ENCODE measurements at places on chromosomes 7 and 10.
A peak's percentile ranks its signal among the peaks of the same experiment; 100 is the strongest.

GRCh38 chr7:95545007-95545615, 51.2 kb downstream of the PDK4 start:
- peak; percentile 54 for DNase-seq

DNA sequence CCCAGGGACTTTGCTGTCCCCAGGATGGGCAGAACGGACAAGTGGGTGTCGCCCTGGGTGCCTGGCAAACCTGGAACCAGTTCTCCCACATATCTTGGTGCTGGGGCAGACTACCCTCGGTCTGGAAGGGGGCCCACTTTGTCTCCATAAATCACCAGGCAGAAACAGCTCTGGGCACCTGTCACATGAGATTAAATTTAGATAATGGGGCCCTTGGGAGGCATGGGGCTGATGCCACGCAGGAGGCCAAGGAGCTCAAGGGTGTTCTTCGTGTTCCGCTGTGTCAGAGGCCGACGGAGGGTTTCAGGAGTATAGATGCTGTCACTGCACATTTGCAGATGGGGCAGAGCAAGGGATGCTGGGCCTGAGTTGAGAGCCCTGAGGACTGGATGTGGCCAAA, 72.7 kb downstream of the TMEM130 start:
- no peak for DNase-seq

- no peak for DNase-seq
These were observed 2.8 kb upstream of the ZNF777 start for GRCh38 chr7:149463500-149464161.

- DNase-seq = peak; percentile 31
These were observed 21.8 kb downstream of the FGFBP3 start for GRCh38 chr10:91887272-91888076.

GRCh38 chr10:30868611-30869010, 163.1 kb downstream of the ZNF438 start:
- no peak for DNase-seq

DNA sequence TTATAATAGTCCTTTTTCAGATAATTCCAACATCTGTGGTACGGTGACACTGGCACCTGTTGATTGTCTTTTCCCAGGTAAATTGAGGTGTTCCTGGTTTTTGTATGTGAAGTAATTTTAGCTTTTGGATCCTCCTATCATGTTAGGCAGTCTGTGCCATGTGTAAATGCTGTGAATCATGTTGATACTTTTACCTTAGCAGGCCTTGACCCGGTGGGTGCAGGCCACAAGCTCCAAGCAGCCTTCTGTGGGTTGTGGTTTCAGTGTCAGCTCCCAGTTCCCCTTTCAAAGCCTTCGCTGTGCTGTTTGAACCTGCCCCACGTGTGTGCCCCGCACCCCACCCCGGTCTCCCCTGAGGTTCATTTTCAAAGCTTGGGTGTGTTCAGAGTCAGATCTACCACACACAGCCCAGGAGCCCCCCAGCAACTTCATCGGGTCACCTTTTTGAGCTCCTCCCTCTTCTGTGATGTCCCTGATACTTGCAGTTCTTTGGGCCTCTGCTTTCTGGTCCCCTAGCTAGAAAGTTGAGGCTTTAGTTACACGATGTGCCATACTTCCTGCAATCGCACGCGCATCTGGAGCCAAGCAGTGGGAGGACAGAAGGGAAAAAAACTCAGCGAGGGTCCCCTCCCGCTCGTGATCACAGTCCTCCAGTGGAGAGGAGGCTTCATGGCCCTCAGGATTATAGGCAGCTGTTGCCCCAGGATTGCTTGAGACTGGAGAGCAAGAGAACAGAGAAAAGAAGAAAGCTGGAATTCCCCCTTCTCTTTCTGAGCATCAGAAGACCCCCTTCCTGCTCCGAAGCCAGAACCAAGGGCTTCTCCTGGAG, 8.7 kb upstream of the BHLHA15 start:
- DNase-seq = no peak

GRCh38 chr7:106768324-106768751, 96.7 kb upstream of the PIK3CG start:
- no peak for DNase-seq

DNA sequence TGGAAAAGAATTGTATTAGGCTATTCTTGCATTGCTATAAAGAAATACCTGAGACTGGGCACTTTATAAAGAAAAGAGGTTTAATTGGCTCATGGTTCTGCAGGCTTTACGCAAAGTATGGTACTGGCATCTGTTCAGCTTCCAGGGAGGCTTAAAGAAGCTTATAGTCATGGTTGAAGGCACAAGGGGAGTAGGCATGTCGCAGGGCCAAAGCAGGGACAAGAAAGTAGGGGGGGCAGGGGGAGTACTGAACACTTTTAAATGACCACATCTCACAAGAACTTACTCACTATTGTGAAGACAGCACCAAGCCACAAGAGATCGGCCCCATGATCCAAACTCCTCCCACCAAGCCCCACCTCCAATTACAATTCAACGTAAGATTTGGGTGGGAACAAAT, 152.5 kb upstream of the PHF14 start:
- DNase-seq = no peak
